GM18507 (cell line): ENCODE measurements at places on chromosomes 6 and 20.

- no peak for DNase-seq
Measured at GRCh38 chr6:21694168-21694567, 100.6 kb downstream of the SOX4 start.

GRCh38 chr6:155424181-155424580, 31.5 kb downstream of the NOX3 start:
- DNase-seq = no peak

GRCh38 chr6:43128926-43129325, 42.1 kb upstream of the SRF start:
- DNase-seq = no peak

- DNase-seq = no peak
Measured at GRCh38 chr20:25571817-25572216, 13.5 kb downstream of the NINL start.

DNA sequence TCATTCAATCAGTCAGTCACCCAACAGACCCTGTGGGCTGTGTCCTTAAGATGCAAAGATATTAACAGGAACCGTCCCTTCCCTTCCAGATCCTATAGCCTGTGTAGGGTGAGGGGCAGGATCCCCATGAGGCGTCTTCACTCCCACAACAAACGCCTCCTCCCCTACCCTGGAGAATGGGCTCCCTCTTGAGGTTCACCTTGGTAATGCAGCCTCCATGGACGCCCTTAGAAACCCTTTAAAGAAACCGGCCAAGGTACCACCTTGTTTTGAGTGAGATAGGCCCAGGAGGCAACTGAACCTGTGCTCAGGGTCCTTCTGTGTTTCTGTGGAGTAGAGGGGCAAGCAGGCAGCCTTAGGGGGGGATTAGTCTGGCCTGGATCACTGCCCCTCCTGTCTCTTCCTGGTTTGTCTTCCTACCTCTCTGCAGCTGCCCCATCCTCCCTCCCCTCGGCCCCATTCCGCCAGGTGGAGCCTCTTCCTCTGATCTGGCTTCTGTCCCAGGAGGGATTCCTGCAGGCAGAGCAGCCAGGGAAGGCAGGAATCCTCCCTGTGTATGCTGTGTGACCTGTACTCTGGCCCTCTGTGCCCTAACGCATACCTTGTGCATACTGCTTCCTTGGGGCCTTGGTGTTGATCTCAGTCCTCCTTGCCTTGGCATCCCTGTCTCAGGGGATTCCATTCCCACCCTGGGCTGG, 6.6 kb upstream of the GUCA1A start:
- DNase-seq = peak; percentile 67

DNA sequence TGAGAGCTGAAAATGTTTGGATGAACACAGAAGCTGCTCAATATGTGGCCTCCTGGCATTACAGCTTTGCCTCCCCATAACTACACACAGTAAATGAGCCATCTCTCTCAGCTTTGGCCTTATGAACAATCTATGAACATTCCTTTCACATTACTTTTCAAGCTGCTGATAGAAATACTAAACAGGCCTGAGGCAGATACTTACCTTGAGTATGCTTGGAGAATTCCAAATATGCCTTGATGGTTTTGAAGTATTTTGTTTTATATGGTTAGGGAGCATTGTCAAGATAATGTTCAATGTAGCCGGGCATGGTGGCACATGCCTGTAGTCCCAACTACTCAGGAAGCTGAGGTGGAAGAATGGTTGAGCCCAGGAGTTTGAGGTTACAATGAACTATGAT, 104.5 kb downstream of the CD24 start:
- DNase-seq = no peak

GRCh38 chr20:52748990-52749389, 223.2 kb upstream of the TSHZ2 start:
- DNase-seq = no peak

DNA sequence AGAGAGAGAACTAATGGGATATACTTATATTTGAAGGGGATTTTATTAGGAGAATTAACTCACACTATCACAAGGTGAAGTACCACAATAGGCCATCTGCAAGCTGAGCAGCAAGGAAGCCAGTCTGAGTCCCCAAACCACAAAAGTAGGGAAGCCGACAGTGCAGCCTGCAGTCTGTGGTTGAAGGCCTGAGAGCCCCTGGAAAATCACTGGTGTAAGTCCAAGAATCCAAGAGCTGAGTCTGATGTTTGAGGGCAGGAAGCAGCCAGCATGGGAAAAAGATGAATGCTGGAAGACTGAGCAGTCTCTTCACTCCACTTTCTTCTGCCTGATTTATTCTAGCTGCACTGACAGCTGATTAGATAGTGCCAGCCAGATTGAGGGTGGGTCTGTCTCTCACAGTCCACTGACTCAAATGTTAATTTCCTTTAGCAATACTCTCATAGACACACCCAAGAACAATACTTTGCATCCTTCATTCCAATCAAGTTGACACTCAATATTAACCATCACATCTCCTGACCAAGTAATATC, 823.9 kb downstream of the PHF3 start:
- DNase-seq = no peak

DNA sequence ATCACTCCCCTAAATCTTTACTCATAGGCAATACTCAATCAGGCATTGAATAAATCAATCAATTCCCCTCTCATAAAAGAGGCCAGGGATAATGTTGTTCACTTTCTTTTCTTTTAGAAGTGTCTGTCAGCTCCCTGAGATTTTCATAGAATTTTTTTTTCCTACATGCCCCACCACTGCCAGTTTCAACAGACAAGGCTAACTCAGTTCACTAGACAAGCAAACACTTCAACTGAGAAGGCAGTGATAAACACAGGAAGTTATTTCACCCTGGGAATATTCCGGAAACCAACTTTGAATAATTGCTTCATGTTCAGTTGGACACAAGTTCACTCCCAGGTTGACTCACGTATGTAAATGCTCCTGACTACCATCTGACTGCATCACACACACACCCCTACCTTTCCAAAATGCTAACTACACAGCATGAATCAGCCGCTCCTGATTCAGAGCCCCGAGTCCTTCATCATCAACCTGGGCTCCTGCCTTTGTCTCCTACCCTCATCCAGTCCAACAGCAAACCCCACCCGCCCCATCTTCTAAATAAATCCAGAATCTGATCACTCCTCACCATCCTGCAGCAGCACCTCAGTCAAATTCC, 143.9 kb downstream of the BCAS1 start:
- no peak for DNase-seq

- DNase-seq = no peak
Measured at GRCh38 chr6:14280766-14281293, 163.3 kb downstream of the CD83 start.

- DNase-seq = no peak
Measured at GRCh38 chr6:56199956-56200355, 47.4 kb downstream of the COL21A1 start.

- no peak for DNase-seq
Measured at GRCh38 chr6:15017261-15017660, 228.6 kb upstream of the JARID2 start.

DNA sequence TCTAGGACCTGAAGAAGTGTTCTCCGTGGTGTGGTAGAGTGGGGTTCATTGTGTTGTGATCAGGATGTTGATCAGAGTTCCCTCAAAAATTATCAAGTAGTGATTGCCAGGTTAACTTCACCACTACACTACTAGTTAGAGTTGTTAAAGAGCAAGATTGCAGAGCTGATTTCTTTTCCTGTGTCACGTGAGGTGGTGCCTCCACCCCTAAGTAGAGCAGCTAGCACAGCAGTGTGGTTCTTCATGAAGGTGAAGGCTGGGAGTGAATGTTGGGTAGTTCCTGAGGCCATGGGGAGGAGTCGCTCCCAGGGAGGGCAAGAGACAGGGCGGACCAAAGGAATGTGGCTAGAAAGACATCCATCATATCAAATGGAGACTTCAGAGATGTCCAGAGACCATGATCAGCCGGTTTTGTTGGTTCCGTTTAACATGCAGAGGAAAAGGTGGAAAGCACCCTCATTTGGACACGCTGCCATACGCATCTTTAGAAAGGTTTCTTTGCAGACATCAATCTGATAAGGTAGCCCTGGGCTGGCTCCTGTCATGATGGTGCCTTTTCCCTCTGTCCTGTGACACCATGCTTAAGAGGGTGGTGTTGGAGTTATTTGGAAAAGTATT, 79.2 kb upstream of the IYD start:
- no peak for DNase-seq

- DNase-seq = no peak
Measured at GRCh38 chr6:128280960-128281359, 239.4 kb downstream of the PTPRK start.

DNA sequence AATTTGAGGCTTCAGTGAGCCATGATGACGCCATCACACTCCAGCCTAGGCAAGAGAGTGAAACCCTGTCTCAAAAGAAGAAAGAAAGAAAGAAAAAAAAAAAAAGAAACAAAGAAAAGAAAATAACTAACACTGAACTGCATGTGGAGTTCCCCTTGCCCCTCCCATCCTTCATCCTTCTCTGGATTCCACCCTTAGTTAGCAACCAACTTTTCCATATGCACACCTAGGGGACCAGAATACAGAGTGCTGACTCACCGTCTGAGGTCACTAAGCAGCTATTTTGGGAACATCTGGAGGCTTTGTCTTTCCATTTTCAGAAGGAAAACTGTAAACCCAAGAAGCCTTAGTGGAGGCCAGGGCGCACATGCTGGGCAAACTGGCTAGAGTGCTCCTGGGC, 257.4 kb downstream of the MAFB start:
- DNase-seq = no peak

DNA sequence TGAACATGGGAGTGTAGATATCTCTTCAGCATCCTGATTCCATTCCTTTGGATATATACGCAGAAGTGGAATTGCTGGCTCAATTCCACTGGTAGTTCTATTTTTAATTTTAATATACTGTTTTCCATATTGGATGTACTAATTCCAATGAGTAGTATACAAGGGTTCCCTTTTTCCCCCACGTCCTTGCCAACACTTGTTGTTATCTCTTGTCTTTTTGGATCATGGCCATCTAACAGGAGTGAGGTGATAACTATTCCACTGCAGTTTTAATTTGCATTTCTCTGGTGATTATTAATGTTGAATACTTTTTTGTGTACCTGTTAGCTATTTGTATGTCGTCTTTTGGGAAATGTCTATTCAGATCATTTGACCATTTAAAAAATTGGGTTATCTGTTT, 91.5 kb downstream of the ZFAND3 start:
- DNase-seq = no peak

DNA sequence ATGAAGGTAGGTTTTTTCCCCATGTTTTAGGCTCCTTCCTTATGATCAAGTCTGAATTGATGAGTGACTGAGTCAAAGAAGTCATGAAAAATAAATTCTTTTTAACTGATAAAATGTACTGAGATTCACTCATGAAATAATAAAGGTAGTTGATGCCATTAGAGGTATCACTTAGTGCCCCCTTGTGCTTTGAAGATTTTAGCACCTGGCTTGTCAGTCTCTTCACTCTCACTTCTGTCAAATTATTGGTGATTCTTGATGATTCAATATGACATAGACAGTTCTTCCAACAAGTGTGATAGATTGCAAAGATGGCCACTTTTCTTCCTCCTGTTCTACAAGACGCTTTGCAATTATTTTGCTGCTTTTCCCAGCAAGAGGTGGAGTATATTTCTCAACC, 4.2 kb upstream of the DLK2 start:
- no peak for DNase-seq

- DNase-seq = no peak
Measured at GRCh38 chr6:120122401-120122800, 772.8 kb upstream of the MAN1A1 start.

- DNase-seq = no peak
Measured at GRCh38 chr6:52420668-52421358, 671 bp downstream of the EFHC1 start.

DNA sequence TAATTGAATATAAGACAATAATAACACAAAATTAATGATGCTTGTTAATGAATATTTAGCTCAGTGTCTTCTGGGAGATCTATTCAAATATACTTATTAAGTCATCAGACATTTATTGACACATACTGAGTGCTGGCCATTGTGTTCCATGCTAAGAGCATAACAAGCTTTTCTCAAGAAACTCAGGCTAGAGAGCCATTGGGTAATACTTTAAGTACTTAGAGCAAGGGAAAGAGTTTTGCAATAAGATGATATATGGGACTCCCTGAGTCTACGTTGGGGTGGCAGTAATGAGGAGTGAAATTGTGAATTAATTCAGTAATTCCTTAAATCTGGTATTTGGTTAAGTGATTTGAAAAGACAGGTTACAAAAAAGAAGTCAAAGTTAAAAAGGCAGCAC, 11.1 kb downstream of the TMEM200A start:
- DNase-seq = no peak

DNA sequence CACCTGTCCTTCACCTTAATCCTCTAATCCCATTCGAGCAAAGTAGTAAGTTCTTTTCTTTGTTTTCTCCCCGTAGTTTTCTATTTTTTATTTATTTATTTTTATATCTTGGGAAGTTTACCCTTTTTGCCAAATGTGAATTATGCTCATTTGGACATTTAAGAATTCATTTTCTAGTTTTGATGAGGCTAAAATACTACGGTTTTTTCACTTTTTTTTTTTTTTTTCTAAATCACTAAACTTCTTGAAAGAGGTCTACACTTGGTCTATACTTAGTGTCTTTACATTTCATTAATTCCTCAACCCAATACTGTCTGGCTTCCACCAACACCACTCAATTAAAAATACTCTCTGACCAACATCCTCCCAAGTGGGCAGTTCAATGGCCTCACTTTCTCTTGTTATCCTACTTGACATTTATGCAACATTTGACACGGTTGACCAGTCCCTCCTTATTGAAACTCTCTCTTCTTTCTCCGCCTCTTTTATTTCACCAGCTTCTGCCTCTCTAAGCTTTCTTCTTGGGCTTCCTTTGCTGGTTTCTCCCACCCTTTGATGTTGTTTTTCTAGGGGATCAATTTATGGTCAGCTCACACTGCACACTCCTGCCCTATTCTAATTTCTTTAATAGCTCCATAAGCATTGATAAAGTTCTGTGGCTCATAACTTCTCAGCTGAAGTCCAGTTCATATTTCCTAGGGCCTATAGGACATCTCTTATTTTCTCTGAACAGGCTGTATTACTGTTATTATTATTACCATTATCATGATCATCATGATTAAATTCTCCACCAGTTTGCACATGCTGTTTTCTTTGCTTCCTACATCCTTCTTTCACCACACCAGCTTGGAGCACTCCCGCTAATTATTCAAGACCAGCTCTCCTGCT, 72.6 kb upstream of the CITED2 start:
- no peak for DNase-seq

- DNase-seq = no peak
Measured at GRCh38 chr20:37669062-37669772, 24.6 kb upstream of the CTNNBL1 start.
